ENCODE measurements at places on chromosomes 1 and 21.

DNA sequence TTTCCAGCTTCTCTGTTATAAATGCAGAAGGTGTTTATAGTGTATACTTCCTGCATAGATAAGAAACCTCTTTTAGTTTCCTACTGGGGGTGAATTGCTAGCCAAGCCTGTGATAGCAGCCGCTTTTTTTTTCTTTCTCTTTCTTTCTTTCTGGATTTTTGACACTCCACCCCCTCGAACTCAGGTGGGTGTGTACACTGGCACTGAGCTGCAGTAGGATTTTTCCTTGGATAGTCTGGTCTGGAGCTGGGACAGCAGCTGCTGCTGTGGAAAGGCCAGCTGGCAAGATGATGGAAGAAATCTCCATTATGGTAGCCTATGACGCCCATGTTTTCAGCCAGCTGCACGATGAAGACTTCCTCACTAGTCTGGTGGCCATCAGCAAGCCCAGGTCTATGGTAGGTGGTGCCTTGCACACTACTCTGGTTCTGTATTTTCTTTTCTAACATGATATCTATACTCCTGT, 122.5 kb upstream of the CACYBP start:
- DNase-seq, result no peak

DNA sequence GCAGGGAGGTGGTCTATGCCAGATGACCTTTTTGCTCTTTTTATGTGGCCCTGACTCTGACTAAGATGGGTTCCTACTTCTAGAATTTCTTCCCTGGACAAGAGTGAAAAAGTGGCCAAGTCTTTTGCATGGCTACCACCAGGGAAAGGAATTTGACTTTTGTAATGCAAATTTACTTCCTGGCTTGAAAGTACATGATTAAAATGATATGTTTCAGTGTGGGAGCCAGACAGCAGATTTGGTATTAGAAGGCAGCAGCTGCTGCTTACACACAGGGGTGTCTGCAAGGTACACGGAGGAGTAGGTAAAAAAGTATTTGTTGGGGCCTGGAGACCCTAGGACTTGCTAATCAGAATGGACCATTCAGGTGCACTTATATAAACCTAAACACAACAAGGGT, 78.4 kb downstream of the KCND3 start:
- no peak for DNase-seq

GRCh38 chr1:23163395-23163794, 5.3 kb downstream of the LUZP1 start:
- DNase-seq, result no peak

GRCh38 chr1:21494196-21494595, 15.0 kb upstream of the ALPL start:
- DNase-seq, result no peak

DNA sequence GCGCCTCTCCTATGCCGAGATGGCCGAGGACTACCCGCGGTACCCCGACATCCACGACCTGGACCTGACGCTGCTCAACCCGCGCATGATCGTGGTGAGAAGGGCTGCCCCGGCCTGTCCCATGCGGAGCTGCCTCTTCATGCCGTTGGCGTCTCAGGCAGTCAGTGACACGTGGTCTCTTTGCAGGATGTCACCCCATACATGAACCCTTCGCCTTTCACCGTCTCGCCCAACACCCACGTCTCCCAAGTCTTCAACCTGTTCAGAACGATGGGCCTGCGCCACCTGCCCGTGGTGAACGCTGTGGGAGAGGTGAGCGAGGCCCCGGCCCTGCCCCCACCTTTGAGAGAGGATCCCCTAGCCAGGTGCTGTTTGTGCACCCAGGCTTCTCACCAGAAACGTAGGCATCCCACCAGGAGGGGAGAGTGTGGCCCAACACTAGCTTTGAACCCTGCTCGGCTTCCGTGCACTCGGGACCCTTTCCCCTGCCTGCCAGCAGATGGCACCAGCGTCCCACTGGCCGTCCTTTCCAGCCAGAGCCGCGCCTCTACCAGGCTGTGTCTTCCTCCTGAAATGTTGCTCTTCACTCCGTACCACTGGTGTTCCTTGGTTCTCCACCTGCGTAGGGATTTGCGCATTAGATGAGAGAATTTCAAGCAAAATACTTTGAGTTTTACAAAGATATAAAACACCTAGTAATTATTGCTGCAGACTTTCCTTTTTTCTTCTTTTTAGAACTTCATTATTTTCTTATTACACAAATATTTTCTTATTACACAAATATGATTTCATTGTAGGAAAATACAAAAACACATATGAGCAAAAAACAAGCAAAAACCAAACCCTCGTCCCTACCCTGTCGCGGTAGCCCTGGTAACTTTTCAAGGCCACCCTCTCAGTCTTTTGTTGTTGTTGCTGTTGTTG, 9.0 kb downstream of the NPPA start:
- DNase-seq, result peak; percentile 31

GRCh38 chr21:38898422-38899096, 92.8 kb downstream of the ETS2 start:
- DNase-seq, result no peak

- DNase-seq, result no peak
Measured at GRCh38 chr1:55062801-55063576, 23.6 kb downstream of the PCSK9 start.

DNA sequence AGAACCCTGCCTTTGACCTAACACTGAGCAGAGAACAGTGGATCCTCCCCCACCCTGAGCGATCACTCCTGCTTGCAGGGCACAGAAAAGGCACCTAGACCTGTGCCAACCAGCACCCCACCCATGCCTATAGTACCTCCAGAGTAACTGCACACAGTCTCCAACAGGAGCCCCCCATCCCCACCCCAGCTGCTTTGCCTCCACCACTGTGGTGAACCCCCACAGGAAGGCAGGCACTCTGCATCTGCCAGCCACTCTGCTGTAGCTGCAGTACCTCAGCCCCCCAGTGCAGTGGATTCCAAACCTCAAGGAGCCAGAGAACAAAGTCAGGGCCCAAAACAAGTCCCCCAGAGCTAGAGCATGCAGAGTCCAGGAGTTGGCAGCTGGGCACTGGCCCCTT, 10.7 kb downstream of the SPATC1L start:
- no peak for DNase-seq

DNA sequence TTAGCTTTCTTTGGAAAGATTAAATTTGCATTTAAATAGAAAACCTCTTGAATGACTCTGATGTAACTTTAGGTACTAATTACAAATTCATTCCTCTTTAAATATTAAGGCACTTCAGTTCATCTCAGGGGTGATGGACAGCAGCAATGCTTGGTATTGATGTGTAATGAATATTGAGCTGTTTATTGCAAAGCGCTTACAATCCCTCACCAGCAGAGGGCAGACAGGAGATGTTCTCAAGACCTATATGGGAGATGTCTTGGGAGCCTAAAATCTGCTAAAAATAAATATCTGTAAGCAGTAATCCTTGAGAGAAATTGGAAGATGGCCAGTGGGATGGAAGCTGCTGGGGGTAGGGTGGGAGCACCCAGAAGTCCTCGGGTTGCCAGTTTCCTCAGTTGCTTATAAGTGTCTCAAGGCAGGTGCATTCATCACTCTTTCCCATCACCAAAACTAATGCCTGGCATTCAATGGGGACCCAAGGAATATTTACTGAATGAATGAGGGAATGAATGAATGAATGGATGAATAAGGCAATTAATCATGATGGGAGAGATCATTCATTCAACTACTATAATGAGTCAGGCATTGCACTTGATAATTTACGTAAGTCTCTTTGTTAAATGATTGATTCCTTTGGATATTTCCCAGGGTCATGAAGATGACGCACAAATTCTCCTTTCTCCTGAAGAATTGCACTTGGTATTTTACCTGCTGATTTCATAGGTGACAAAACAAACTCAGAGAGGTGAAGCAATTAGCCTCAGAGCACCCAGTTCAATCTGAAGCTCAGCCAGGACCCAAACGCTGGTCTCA, 2.3 kb downstream of the KLHDC8A start:
- DNase-seq, result peak; percentile 79

DNA sequence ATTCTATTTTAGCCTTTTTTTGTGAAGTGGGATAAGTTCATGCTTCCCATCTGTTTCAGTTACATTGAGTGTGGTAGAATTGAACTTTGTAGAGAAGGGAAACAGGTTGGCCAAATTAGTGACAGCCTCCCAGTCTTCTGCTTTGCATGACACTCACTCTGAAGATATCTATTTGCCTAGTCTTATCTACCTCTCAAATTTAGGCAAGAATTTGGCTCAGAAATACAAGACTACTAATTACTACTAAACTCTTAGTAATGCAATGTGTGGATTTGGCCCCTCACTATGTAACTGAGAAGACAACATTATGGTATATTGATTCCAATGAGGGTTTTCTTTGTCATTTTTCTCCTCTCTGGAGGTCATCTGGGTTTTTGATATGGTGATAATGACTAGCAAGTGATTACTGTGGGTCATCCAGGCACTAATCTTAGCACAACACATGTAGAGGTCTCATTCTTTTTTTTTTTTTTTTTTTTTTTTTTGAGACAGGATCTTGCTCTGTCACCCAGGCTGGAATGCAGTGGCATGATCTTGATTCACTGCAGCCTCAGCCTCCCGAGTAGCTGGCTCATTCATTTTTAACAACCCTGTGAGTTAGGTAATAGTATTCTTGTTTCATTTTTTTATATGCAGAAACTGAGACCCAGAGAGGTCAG, 6.3 kb downstream of the FAM20B start:
- peak; percentile 24 for DNase-seq

GRCh38 chr1:22688466-22688865, 22.2 kb upstream of the EPHB2 start:
- no peak for DNase-seq

DNA sequence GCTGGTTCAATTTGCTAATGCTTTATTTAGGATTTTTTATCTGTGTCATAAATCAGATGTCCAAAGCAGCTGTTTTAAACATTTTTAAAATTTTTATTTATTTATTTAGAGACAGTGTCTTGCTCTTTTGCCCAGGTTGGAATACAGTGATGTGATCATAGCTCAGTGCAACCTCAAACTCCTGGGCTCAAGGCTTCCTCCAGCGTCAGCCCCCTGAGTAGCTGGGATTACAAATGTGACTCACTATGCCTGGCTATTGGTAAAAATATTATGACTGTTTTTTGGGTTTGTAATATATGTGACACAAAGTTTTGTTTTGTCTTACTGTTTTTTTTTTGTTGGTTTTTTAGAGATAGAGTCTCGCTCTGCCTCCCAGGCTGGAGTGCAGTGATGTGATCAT, 11.8 kb downstream of the ZBED6 start:
- peak; percentile 76 for DNase-seq

- DNase-seq, result no peak
Measured at GRCh38 chr1:46490406-46490655, 695 bp downstream of the DMBX1 start.

- DNase-seq, result no peak
Measured at GRCh38 chr1:58781541-58782177, 2.2 kb downstream of the JUN start.

GRCh38 chr1:27403065-27403726, 10.8 kb downstream of the GPR3 start:
- no peak for DNase-seq

DNA sequence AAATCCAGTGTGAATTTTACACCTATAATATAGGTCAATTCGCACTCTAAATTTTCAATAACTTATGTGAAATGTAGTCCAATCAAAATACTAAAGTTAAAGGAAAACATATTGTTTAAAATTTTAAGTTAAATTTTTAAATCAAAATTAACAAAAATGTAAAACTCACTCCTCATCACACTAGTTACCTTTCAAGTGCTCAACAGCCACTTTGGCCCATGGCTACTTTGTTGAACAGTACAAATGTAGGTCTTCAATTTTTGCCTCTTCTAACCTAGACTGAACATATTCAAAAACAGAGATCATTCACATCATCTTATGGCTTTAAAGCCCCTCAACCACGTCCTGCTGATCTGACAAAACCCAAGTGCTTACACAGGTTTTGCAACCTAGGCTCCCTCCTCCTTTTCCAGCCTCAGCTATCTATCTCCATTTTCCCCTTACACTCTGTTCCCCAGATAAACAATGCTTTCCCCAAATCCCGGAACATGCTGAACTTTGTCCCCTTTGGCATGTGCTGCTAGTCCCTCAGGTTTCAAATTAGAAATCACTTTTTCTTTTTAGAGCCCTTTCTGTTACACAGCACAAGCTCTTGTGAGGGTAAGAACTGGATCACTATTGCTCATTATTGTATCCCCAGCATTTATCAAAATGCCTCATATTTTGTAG, 110.6 kb downstream of the AKT3 start:
- DNase-seq, result no peak

DNA sequence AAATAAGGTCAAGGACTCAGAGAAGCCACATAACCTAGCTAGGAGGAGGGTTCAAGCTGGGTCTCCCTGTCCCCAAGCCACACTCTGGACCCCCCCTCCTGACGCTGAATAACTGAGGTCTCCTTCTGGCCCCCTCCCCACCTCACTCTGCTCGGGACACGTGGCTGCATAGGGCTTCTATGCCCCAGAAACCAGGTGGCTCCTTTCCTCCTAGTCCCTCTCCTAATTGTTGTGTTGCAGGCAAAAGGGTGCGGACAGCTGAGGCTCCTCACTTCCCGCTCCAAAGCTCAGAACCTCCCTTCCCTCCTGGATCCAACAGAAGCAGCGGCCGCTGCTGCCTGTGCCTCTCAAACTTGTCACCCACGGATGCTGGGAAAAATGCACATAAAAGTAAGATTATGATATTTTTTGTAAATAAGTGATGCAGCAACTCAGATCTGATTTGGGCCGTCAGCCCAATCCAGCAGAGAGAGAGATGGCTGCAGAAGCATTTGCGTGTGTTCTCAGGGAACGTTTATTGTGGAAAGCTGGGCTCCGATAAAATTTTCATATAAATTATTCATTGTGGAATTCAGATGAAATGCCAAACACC, 40.8 kb upstream of the C1orf174 start:
- no peak for DNase-seq

DNA sequence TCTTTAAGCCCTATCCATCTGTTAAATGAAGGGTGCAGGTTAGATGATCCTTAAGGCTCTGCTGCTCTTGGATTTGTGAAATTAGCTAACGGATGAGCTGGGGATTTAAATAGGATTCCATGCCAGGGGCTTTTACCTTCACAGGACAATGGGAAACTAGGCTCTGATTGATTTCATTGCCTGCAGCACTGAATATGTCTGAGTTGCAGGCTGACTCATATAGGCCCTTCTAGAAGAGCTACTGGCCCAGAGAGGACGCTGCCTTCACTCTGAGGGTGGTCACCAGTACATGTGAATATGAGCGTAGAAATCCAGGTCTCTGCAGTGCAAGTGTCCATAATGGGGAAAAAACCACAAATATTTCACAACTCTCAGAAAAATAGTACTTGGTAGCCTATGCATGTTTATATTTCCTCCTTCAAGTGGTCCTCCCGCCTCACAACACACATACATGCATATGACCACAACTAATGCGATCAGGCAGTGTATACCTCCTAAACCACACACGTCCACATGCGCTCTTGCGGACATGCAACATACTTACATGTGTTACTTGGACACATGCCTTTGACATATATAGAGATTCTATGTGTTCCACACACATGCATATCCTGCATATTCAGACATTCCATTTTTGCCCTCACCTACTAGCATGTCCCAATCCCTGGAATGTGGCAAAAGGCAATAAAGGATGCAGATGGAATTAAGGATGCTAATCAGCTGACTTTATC, 233.8 kb upstream of the JUN start:
- DNase-seq, result peak; percentile 41

- DNase-seq, result no peak
Measured at GRCh38 chr1:28540651-28541050, 12.2 kb upstream of the TRNAU1AP start.

- DNase-seq, result no peak
Measured at GRCh38 chr1:82065916-82066315, 265.2 kb downstream of the ADGRL2 start.

- DNase-seq, result no peak
Measured at GRCh38 chr1:59266180-59266926, 30.5 kb upstream of the FGGY start.

All from brain microvascular endothelial cell (primary cell).